Thoracic aorta (tissue), 2 donors: ENCODE measurements at places on chromosomes 11 and 22. TPM values are rescaled to one million over a fixed set of nuclear protein-coding genes. Genes with fewer than 3 reads are reported as not detected.

DNA sequence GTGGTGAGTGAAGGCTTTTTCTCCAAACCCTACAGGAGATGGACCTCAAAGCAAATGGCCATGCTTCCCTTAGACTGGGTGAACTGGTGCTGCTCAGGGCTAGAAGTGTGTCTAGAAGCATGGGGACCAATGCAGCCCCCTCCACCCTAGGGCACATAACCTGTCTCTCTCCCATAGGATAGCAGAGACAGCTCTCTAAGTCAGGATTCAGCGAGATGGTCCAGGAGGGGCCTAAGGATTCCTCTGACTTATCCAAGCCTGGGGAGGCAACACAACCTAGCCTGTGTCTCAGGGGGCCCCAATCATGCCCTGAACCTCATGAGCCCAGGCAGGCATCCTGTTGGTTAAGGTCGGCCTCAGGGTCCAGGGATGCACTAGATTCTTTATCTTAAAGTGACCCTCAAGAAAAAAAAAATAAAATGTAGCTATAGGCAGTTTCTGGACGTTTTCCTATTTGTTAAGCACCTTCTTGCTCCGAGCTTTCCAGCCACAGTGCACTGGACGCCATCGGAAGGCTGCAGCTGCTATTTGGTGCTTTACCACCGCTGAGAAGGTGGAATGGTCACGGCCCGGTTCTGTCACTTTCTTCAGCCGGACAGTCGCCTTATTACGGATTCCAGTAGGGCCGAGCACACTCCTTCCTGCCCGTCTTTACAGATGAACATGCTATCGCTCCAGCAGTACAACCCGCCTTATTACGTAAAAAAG, 5.0 kb upstream of the CCND1 start:
- DNase-seq = no peak

APOBEC3B gene
- total RNA-seq = 0.42 TPM

- peak; percentile 55 for DNase-seq
Observed at GRCh38 chr11:43311791-43312607, at the start of gene API5. Gene API5 (plus strand): TSS chr11:43311996. CDS start chr11:43312128, 132 bp downstream.

DNA sequence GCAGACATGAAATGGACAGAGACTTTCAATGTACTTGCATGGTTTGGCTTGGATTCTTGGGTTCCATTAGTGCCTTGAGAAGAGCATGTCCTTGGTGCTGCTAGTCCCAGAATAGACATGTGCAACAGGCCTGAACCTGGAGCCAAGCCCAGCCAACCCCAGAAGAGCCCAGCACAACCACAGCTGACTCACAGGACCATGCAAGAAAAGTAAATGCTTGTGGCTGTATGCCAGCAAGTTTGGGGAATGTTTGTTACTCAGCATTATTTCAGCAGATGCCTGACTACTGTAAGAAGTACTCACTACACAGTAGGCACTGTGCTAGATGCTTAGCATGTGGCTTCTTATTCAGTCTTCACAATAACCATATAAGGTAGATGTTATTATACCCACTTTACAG, 39.2 kb upstream of the HMGXB4 start:
- DNase-seq = no peak

DNA sequence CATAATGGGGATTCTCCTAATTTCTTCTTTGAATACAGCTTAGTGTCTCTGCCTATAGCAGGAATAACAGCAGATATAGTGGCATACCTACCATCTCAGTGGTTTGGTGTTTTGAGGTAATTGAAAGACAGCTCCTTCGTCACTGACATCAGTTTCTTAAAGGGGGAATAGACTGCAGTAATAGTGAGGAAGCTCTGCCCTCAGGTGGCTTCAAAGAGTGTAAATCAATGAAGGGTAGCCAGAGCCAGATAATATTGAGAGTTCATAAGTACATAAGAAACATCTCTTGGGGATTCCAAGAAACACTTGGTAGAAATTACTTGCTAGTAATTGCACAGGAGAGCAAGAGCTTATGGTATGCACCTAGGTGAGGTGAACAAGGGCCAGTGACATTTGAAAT, 4.4 kb downstream of the OR6M1 start:
- no peak for DNase-seq

GRCh38 chr11:123905826-123906225, 3.9 kb downstream of the OR8D4 start:
- DNase-seq = no peak

- no peak for DNase-seq
Observed at GRCh38 chr22:41365425-41365824, 16.3 kb upstream of the TEF start.

GRCh38 chr11:86574493-86575207, 97.8 kb downstream of the ME3 start:
- DNase-seq = no peak

DNA sequence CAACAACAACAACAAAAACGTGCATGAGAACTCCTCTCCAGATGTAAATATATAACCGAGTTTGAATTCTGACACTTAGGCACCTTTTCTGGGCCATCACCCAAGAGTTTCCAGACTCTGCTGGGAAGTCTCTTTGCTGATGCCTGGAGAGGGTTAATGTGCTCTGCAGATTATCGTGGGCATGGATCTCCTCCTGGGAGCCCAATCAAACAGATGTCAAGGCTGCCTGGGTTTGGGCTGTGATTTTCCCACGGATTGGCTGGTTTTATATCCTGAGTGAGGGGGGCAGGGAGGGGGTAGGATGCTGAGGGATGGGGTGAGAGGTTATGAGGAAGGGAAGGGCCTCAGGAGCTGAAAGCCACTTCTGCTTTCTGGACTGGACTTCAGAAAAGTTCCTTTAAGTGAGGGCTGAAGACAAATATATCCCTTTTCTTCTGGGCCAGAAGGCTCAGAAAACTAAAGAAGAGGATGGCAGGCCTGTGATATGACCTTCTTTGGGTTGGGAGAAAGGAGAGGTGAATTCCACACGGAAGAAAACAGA, 4.2 kb downstream of the ELF5 start:
- no peak for DNase-seq

GSTT2B gene
- 3.6 TPM for total RNA-seq

HEPN1 gene
- not detected for total RNA-seq

DNA sequence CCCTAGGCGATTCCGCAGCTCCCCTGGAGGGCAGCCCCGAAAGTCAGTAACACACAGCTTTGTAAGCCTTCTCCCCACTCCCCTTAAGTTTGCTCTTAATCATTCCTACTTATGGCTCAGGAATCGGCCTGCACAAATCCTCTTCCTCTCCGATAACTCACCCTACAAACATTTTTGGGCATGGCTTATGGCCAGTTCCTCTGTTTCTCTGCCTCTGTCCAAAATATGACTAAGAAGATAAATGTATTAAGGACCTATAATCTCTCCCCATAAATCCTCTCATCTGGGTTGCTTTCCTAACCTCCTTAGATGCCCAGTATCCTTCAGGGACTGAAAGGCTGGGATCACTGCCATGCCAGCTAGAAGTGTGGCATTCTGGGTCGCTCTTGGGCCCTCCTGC, 41.0 kb downstream of the PAMR1 start:
- DNase-seq = no peak

DNA sequence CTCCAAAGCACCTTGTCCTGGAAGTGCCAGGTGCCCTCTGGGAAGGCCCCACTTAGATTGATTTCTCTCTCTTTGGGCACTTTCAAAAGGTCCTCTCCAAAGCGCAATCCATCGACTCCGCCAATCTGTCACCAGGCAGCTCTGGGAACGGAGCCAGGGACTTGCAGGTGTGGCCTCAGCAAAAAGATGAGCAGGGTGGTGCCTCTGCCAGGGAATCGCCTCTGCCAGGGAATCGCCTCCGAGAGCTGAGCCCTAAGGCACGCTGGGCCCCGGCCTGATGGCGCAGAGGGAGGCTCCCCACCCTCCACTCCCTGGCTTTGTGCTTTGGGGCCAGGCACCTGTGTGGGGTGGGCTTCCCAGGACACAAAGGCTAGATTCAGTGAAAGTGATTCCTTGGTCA, 1391.3 kb downstream of the TBC1D22A start:
- no peak for DNase-seq

DNA sequence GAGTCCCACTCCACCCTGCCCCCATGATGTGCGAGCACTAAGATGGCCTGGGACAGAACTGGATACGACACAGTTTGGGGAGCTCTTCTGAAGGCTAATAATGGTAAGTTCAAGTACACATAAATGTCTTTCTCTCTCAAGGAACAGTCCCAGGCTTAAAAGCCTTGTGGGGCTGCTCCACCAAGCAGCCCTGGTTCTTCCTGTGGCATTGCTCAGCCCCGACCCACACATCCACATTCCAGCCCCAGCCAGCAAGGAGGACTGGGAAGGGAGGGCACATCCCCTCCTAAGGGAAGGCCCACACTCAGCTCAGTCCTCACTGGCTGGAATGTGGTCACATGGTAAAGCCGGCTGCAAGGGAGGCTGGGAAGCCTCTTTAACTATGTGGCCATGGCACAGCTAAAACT, 13.3 kb upstream of the MB start:
- no peak for DNase-seq

MS4A15 gene
- total RNA-seq = not detected

CARD18 gene
- total RNA-seq = not detected

DNA sequence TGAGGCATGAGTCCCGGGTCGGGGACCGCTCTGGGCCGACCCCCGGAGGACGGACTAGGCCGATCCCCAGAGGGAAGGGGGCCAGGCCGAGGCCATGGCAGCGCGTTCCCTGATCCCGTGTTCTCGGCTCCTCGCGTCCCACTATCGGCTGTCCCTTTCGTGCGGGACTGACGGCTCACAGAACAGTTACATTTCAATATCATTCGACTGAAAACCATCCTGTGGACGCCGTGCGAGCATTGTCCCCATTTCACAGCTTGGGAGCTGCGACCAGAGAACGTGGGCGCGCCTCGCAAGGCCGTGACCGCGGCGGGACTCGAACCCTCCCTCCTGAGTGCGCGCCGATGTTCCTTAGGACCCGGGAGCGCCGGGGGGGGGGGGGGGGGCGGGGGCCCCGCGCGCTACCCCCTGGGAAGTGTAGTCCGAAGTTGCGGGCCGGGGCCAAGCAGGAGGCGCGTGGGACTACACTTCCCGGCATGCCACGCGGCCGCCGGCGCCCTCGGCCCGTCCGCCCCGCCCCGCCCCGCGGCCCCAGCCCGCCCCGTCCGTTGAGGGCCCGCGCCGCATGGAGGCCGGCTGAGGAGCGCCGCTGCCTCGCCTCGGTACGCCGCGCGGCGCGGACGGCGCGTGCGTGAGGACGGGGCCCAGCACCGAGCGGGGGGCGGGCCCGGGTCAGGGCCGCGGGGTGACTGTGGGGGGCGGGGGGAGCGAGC, at the start of gene TRABD:
TSS of gene TRABD (plus strand) at position 539 of the 713 bp plus-strand sequence. CDS start 7,148 bp downstream, outside the sequence.
- no peak for DNase-seq

GRCh38 chr11:26556582-26556981, 15.5 kb downstream of the MUC15 start:
- DNase-seq = no peak

- DNase-seq = no peak
Observed at GRCh38 chr11:120032766-120033390, 105.0 kb downstream of the TRIM29 start.

DNA sequence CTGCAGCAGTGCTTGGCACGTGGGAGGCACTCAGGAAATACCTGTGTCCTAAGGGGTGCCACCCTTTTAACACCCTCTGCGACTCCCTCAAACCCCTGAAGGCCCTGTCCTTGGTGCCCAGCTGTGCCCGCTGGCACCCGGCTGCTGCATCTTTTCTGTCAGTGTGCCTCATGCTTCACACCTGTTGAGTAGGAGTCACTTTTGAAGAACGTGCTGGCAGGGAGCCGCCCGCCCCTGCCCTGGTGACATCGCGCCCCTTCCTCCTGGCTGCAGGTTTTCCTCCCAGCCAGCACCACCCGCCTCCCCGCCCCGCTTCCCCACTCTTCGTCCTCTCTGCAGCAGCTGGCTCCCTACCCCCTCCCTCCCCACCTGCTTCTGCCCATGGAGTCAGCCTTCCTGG, 17.8 kb downstream of the FRMD8 start:
- DNase-seq = no peak

APBB1 gene
- total RNA-seq = 63.6 TPM

APOBEC3G gene
- 3.4 TPM for total RNA-seq

GRCh38 chr11:66835768-66836405, 7.4 kb upstream of the RCE1 start:
- DNase-seq = no peak

DNA sequence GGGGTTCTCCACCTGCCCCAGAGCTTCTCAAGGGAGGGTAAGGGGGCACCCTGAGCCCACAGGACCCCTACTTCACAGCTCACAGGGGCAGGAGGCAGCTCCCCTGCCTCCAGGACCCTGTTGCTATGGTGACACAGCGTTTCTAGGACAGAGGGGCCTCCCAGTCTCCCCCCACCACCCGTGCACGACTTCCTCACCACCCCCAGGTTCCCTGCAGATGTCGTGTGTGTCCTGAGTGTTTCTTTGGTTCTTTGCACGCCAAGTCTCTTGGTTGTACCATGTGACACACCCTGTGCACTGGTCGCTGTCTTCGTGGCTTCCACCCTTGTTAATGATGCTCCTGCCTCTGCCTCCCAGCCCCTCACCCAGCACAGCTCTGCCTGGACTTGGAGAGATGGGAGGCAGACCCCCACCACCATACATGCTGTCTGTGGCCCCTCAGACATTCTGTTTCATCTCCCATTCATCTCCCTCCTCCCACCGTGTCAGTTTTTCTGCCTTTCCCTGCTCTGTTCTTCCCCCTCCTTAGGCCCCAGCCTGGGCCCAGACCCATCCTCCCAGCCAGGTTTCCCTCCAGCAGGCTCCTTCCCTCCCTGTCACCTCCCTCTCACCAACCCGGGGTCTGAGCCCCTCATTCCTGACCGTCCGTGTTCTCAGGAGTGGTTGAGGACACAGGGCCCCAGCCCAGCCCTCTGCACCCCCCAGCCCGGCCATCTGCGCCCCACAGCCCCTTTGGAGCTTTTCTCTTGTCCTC, 24.5 kb upstream of the RAB1B start:
- DNase-seq = no peak

DNA sequence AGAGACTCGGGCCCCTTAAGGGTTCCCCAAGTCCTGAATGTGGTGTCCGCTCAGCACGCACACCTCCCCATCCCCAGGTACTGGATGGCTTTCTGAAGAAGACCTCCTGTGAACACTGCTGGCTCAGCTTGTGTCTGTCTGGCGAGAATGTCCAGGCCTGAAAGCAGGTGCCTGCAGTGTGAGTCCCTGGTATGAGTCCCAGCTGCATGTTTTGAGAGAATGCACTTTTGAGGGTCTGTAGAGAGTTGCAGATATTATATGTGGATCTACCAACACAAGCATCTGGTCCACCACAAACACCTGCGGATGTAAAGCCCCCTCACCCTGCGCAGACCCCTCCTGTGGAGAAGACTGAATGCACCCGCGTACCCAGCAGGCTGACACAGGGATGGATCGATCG, 1308.9 kb downstream of the TBC1D22A start:
- no peak for DNase-seq

DNA sequence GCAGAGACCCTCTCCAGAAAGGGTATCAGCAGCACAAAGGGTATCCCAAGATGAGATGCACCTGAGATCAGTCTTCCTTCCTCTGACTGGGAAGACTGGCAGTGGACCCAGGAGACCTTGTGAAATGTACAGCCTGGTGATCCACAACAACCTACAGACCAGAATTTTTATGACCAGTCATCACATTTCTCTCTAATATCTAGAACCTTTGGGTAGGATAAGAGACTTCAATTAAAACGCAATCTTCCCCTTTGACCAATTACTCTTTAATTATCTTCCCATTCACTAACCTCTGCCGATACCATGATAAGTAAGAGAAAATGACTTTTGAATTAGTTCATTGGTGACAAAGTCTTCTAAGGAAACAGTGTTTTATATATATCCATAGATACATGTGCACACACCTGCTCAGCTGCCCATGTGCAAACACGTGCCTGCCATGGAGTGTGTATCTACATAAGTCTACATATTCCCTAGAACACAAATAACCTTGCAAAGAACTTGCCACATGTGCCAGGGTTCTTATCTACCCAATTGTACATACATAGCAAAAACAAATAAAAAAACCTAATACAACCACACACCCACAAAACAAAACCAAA, 44.2 kb upstream of the SLC5A1 start:
- DNase-seq = no peak

OOSP1 gene
- total RNA-seq = not detected
